ENCODE measurements at places on chromosomes 5 and 9. TPM values are rescaled to one million over a fixed set of nuclear protein-coding genes. Genes with fewer than 3 reads are reported as not detected.

The ANKRD31 gene
- total RNA-seq = 0.05 TPM

The PLPPR1 gene
- total RNA-seq = not detected

The POLR3G gene
- total RNA-seq = 16.6 TPM

The C7 gene
- total RNA-seq = not detected

The CNTNAP3B gene
- 15.8 TPM for total RNA-seq

The CSF1R gene
- 0.22 TPM for total RNA-seq

The C1QTNF2 gene
- total RNA-seq = 0.10 TPM

The DAPK1 gene
- 20.9 TPM for total RNA-seq

The CAAP1 gene
- total RNA-seq = 18.1 TPM

The TMC1 gene
- 0.03 TPM for total RNA-seq

The HMGXB3 gene
- total RNA-seq = 33.2 TPM

The GAS1 gene
- total RNA-seq = 0.10 TPM

The GADD45G gene
- 0.21 TPM for total RNA-seq

The PTGDS gene
- 0.67 TPM for total RNA-seq

All from A549 treated with Hydrocortisone at 1 μM for 4 hours (cell line).